ENCODE measurements at places on chromosomes 1 and 21.

GRCh38 chr21:26563856-26564503, 9.1 kb downstream of the CYYR1 start:
- no peak for DNase-seq

GRCh38 chr1:180252638-180253536, 22.8 kb downstream of the LHX4 start:
- peak; percentile 46 for DNase-seq

- DNase-seq: peak; percentile 74
These were observed 303.6 kb downstream of the KCNH1 start for GRCh38 chr1:210830034-210831028.

DNA sequence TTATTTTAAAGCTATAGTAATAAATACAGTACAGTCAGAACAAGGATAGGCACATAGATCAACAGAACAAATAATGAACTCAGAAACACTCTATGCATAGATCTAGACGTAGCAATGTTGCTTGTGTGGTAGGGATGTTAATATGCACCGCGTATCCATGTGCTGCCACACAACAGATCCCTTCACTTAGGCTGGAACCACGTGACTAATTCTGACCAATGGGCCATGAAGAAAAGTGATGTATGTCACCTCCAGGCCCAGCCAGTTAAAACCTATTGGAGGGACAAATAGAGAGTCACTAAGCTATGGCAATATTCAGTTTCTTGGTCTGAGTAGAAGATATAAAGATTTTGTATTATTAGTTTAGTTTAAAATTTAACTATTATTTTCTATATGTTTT, 91.4 kb downstream of the ADAMTS1 start:
- no peak for DNase-seq

DNA sequence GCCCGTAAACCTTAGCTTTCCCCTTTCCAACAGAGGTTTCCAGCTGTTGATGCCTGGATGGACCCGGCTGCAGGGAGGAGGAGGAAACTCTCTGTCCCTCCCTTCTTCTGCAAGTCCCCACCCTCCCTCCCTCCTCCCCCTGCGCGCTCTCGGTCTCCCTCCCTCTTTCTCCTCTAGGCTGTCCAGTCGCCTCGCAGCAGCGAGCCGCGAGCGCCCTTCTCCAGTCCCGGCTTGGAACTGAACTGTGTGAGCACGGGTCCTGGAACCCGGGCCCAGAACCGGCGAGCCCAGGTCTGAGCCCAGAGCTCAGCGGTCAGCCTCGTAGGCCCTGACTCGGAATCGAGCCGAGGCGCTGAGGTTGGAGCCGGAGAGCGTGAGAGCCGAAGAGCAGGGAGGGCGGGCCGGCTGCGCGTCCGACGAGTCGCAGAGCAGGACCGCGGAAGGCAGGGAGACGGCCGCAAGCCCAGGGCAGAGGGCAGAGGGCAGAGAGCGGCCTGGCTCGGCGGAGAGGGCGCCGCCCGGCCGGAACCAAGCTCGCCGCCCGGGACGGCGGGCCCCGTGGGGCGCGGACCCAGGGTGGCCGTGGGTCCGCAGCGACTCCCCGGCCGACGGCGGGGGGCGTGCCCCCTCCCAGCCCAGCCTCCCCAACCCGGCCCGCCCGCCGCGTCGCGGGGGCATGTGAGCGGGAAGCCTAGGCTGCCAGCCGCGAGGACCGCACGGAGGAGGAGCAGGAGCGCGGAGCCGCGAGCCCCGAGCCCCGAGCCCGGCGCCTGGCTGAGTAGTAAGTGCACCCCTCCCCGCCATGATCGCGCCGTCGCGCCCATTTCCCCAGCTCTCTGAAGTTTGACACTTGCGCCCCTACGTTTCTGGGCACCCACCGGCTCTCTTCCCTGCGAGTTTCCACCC, at the start of gene SOX13:
SOX13 (plus strand) TSS at position 185 of the 906 bp plus-strand sequence. CDS start 39,801 bp downstream, outside the sequence.
- DNase-seq: peak; percentile 74

- no peak for DNase-seq
These were observed 1.1 kb upstream of the CFAP141 start for GRCh38 chr1:154207262-154207661.

- no peak for DNase-seq
These were observed 1.9 kb upstream of the IRF2BP2 start for GRCh38 chr1:234611847-234612351.

DNA sequence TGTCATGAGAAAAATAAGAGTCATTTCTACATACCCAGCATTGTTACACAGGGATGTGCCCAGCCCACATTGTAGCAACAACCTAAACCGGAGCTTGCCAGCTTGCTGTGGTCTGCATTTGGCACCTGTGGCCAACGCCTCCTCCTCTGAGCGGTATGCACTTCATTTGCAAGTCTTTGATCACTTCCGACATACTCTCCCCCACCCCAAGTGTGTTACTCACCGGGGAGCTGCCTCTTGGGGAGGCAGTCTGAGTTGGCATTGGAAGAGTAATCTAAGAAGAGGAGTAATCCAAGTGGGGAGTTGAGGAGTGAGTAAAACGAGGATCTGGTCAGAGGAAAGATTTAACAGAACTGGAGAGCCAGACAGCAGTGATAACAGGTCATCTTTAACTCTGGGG, 3.8 kb downstream of the BCL9 start:
- DNase-seq: no peak

DNA sequence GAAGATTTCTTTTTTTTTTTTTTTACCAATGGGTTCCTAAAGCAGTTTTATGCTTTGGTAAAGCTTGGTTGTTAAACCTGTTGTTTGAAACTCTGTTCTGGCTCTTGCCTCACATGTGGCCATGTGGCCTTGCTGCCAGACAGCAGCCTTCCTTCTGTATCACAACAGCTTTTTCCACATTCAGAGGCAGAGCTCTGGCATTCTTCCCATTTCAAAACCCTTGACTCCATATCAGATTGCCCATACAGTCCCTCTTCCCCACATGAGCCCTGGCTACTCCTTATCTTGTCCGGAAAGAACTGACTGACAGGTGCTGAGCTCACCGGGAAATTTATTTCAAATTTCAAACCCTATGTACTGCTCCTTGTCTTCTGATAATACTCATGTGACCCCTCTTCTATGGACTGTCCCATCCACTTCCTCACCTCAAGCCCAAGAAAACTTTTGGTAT, 38.5 kb upstream of the LAX1 start:
- no peak for DNase-seq

DNA sequence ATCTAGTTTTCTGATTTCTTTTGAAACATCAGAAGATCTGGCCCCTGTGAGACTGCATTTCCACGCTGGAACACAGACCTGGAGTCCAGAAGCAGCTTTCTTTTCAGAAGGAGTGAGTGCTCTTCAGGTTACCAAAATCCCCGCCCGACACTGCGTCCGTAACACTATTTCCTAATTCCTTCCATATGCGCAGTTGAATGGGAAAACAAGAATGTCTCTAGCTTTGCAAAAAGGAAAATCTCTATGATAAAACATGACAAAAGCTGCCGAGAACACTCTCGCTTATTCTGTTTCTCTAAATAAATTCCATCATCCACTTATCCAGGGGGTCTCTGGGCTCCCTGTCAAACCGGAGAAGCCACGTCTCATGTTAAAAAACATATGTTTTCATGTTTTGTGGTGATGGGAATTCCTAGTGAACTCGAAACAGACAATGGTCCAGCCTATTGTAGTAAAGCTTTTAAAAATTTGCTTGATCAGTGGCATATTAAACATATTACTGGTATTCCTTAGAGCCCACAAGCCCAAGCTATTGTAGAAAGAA, 67.7 kb downstream of the PLD5 start:
- no peak for DNase-seq

DNA sequence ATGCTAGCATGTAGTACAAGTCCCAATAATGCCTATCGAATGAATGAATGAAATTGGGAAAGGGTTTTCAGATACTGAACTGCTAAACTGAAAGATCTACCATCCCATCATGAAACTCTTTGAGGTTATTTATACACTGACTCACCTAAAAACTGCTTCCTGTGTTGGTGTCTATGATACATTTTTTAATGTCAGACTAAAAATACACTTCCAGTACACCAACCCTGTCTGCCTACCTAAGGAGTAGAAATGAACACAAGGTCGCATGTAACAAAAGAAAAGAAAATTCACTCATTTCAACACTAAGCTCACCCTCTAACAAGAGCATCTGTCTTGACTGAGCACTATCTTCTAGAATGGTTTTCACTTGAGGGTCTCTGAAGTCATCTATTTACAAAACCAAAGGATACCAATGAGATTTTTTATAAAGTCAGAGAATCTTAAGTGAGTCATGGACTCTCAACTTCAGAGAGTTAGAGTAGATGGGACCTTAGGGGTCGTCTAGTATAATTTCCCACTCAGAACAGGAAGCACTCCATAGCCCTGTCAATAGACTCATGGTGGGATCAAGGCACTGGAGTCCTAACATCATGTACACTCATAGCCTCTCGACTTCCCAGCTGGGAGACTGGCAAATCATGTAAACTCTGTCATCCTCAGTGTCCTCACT, 53.4 kb downstream of the WLS start:
- DNase-seq: no peak

- no peak for DNase-seq
These were observed 501.0 kb downstream of the SETD4 start for GRCh38 chr21:35559128-35559828.

GRCh38 chr1:2049718-2050431, at the start of gene PRKCZ:
PRKCZ (plus strand) TSS chr1:2050411; CDS start chr1:2050631, 220 bp downstream.
- peak; percentile 89 for DNase-seq

DNA sequence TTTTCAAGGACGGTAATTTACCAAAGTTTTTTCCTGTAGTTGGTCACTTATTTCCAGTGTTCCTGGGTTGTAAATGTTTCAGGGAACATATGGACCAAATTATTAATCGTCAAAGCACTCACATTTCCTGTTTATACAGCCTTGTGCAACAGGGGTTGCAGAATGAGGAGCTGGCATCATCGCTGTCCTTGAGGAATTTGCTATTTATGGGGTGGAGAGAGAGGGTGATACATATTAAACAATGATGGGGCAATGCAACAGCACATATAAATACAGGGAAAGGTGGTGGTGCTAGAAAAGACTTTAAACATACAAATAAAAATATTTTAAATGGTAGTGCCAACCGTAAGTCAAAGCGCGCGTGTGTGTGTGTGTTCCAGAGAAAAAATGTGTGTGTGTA, 369.8 kb downstream of the NPHP4 start:
- DNase-seq: no peak

- no peak for DNase-seq
These were observed 24.6 kb upstream of the SLC35F3 start for GRCh38 chr1:233879841-233880240.

DNA sequence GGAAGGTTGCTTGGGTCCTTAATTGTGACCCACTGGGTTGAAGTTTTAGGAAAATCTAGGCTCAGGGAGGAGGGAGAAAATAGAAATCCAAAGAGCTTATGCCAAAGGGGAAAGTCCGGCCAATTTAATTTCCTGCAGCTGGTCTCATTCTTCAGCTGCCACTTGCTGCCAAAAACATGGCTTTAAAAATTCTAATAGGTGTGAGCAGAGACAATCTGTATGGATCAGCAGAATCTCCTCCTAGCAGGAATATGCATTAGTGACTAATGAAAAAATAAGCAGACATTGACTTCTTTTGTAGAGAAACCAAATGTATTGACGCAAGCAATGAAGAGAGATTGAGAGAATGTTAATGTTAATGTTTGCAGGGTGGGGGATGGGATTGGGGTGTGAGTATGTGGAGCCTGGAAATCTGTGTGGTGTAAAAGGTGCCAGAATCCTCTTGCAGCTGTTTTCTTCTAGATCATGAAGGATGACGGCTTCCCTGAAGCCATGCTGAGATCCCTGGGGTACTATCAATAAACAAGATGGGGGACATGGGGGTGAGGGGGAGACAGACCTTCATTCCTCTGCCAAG, 35.3 kb downstream of the VWA5B1 start:
- DNase-seq: peak; percentile 18

DNA sequence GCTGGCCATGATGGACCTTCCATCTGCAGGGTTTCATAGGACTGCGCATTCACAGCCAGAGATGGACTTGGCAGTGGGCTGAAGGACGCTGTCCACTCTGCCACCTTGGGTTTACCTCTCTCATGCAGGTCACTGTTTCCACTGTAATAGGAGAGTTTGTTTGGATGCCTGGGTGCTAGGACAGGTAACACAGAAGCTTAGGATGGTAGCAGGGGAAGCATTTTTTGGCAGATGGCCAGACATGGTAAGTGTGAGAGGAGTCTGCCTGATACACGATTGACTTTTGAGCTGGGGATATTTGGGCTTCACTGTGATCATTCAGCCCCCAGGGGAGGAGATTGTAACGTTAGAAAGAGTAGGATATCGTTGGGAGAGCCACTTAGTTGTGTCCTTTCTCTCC, 11.8 kb downstream of the PSEN2 start:
- DNase-seq: peak; percentile 1

- no peak for DNase-seq
These were observed 247.6 kb upstream of the SGIP1 start for GRCh38 chr1:66286307-66286706.

GRCh38 chr1:56663846-56664245, 18.7 kb downstream of the PRKAA2 start:
- no peak for DNase-seq

DNA sequence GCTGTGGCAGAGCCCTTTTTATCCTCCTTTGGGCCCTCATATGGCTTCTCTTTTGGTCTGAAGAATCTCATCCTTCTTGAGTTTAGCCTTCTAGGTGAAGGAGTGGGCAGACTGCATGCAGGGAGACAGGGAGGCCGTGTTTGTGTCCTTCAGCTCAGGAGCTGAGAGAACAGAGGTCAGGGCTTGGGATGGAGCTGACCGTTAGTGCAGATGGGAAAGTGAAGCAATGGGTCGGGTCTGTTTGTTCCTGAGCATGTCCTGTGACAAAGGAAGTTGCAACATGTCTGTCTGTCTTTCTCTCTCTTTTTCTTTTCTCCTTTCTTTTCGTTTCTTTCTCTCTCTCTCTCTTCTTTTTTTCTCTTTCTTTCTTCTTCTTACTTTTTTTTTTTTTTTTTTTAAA, 14.9 kb downstream of the MAPKAPK2 start:
- no peak for DNase-seq

GRCh38 chr1:12477936-12478611, 139.9 kb downstream of the DHRS3 start:
- DNase-seq: peak; percentile 98

GRCh38 chr1:188249811-188250210, 1421.1 kb downstream of the PLA2G4A start:
- DNase-seq: no peak

DNA sequence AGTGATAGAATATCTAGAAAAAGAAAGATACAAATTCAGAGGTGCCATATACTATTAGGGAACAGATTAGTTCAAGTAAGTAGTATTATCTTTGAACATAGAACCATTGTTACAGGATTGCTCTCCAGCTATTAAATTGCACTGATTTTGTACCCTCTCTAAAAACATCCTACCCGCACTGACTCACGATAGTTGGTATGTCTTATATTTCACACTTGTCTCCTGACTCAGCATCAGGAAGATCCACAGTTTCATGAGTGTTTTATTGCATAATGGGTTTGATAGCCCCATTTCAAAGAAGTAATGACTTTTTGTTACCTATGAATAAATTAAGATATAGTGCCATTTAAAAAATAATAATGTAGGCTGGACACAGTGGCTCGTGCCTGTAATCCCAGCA, 6.0 kb downstream of the TATDN3 start:
- no peak for DNase-seq
